ENCODE measurements at places on chromosomes 7 and 10.
A peak's percentile ranks its signal among the peaks of the same experiment; 100 is the strongest.

DNA sequence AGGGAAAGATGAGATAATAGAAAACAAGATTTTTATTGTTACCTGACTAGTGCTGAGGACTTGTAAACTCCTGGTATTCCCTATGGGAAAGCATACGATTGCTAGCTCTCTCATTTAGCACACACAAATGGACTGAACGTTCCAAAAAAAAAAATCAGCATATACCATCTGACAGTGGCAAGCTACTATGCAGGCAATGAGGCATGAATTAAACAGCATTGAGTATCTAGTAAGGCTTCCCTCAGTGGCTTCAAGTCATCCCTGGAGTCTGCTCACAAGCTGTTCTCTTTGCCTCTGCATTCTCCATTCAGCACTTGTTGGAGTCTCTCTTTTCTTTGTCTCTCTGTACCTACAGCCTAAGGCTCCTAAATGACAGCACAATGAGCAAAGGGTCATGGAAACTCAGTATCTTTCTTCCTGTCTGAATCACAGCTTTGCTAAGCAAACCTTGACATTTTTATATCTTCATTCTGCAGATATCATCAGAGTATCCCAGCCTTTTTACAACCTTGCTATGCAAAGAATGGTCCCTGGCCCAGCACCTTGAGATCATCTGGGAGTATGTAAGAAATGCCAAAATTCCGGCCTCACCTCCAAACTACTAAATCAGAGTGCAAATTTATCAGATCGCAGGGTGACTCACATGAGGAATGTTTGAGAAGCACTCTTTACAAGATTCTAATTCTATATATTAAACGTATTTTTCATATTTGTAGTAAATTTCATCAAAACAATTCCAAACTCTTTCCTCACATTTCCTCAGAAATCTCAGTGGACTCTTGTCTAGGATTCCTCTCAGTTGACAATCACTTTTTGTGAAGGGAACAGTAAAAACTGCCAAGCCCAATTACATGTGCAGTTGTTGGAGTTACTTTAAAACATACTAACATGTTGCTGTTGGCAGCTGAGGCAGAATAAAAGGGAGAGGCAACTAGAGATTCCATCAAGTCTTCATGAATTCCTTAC is 10.8 kb upstream of the LIPA start:
- no peak for DNase-seq

- DNase-seq = no peak
These were observed 30.0 kb downstream of the ADGRA1 start for GRCh38 chr10:133117688-133118071.

- DNase-seq = no peak
These were observed 920.9 kb downstream of the GRID1 start for GRCh38 chr10:85445702-85446101.

GRCh38 chr10:77965294-77965693 is 38.7 kb upstream of the DLG5 start:
- no peak for DNase-seq

GRCh38 chr7:157150882-157151281 is 12.2 kb downstream of the UBE3C start:
- no peak for DNase-seq

GRCh38 chr10:62637249-62638061 is 167.1 kb upstream of the ADO start:
- DNase-seq = peak; percentile 63

GRCh38 chr7:44325811-44326241 is 432 bp upstream of the CAMK2B start:
- peak; percentile 27 for DNase-seq

DNA sequence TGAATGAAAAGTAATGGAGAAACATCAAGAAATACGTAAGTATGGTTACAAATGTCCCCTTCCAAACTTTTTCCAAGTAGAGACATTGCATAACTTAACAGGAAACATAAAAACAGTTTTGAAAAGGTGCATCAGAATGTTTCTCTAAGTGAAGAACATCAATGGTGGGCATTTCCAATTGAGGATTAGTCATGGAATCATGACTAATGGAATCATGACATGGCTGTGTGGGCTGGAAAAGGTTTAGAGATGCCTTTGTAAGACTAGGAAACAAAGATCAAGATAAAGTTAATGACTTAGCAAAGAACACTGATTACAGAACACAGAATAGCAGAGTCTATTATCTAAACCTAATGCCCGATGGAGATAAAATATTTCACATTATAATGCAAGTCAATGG is 272.0 kb downstream of the HPSE2 start:
- DNase-seq = no peak

Data from KBM-7 (cell line).